NCI-H2081 treated with DMSO at 0.1 percent for 48 hours (cell line): ENCODE measurements at places on chromosomes 5 and 9.

- no peak for DNase-seq
These were observed 35.8 kb downstream of the SLC36A1 start for GRCh38 chr5:151483176-151483575.

- DNase-seq: no peak
These were observed 76.4 kb downstream of the PRRT1B start for GRCh38 chr9:131621551-131622358.

DNA sequence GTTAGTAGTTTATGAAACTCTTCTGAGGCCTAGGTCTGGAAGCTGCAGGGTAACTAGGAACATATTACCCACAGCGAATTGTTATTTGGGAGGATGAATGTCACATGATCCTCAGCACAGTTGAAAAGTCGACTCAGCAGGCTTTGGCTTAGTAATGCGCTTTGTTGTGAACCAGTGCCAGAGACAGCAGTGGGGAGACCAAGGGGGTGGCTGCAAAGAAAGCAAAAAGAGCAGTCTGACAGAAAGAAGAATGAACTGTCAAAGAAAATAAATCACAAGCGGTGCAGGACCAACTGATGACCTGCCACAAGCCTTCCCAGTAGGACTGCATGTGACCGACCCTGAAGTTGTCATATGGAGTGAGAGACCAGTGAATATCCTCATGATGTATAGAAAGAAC is 170.0 kb downstream of the CCDC171 start:
- DNase-seq: no peak

DNA sequence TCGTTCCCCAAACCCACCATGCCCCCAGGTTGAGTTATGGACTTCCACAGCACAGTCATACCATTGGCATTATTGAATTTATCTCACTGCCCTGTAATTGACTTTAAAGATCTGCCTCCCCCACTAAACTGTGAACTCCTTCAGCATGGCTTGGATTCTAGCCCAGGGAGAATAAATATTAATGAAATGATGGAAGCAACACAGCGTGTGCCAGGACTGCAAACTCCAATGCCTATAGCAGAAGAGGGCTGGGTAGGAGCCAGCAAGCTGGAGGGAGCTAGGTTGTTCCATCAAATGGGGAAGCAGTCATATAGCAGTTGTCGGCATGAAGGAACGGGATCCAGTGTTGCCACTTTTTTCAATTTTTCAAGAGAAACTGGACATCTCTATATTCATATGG is 69.0 kb upstream of the MSX2 start:
- DNase-seq: no peak

- no peak for DNase-seq
These were observed 35.9 kb downstream of the PLEKHG4B start for GRCh38 chr5:127886-128285.

DNA sequence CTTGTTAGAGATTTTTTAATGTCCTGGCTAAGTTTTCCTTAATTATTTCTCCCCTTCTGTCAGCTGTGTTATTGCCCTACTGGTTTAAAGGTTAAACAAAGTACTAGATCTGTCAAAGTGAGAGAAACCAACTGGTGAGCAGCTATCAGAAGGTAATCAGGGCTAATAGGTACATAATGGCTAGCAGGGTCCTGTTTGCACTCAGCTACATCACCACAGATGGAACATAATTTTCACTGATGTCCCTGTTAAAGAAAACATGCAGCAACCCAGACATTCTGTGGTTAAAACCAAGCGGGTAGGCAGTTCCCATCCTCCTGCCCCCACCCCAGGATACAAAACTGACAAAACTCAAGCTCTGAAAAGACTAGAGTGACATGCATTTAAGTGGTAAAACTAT is 473.9 kb downstream of the NR2F1-AS1 start:
- no peak for DNase-seq

- DNase-seq: no peak
These were observed 50.9 kb downstream of the AP3B1 start for GRCh38 chr5:78243639-78244038.

- DNase-seq: no peak
These were observed 13.0 kb downstream of the ERAP1 start for GRCh38 chr5:96794757-96795156.

DNA sequence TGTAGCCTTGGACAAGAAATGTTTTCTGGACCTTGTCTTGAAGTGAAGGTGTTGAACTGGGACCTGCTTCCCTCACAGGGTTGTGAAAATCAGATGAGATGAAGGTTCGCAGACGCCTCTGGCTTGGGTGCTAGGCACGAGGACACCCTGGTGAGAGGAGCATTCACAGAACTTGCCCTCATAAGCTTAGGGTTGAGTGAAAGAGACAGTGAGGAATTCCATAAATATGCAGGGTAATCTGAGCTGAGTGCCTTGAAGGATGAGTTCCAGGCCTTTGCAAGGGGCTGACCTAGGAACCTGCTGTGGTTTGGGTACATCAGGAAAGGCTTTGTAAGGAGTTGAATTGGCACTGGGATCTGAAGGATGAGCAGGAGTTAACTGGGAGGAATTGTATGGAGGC is 75.7 kb upstream of the SAP30L start:
- no peak for DNase-seq

GRCh38 chr5:65468633-65469032 is 13.1 kb downstream of the ADAMTS6 start:
- no peak for DNase-seq

DNA sequence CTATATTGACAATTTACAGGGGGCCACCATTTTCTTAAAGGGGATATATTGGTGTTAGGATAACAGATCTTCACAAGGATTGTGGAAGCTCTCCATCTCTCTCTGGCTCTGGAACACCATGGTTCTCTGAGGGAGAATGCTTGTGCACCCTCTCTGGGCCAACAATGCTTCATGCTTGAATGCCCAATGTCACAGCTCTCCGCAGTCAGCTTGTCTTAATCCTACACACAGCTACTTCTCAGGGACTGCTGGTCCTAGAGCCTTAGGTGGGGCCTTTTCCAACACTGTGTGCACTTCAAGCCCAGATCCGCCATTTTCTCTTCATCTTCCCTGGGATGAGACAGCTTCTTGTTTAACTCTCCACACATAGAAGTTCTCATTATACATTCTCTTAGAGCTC is 6.9 kb upstream of the PDLIM4 start:
- DNase-seq: no peak
